ENCODE measurements at places on chromosomes 5 and 9. TPM values are rescaled to one million over a fixed set of nuclear protein-coding genes. Genes with fewer than 3 reads are reported as not detected.

GARIN3 gene
- not detected for total RNA-seq

SLC6A7 gene
- 0.15 TPM for total RNA-seq

DNA sequence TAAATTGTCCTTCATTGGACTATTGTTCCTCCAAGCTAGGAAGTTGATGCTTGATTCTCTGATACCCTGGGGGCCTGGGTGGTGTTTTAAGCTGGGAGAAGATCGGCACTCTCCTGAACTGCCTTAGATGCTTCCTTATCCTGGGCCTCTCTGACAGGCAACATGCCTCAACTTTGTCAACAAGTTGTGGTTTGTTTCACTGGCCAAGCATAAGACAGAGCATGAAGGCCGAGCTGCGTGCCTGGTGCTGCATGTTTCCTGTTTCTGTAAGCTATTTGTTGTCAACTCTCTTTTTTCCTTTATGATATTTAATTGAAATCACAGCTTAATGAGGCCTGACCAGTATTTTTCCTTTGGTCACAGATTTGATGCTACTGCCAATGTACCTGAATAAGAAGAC, 187.6 kb upstream of the TNC start:
- H3K4me1 ChIP-seq: no peaks in the 10 kb centered on the region
- H3K36me3 ChIP-seq: no peaks in the 10 kb centered on the region
- H3K27ac ChIP-seq: no peak overlapping the region
- H3K27me3 ChIP-seq: no peaks in the 10 kb centered on the region

UBE2QL1 gene
- 1.6 TPM for total RNA-seq

DNA sequence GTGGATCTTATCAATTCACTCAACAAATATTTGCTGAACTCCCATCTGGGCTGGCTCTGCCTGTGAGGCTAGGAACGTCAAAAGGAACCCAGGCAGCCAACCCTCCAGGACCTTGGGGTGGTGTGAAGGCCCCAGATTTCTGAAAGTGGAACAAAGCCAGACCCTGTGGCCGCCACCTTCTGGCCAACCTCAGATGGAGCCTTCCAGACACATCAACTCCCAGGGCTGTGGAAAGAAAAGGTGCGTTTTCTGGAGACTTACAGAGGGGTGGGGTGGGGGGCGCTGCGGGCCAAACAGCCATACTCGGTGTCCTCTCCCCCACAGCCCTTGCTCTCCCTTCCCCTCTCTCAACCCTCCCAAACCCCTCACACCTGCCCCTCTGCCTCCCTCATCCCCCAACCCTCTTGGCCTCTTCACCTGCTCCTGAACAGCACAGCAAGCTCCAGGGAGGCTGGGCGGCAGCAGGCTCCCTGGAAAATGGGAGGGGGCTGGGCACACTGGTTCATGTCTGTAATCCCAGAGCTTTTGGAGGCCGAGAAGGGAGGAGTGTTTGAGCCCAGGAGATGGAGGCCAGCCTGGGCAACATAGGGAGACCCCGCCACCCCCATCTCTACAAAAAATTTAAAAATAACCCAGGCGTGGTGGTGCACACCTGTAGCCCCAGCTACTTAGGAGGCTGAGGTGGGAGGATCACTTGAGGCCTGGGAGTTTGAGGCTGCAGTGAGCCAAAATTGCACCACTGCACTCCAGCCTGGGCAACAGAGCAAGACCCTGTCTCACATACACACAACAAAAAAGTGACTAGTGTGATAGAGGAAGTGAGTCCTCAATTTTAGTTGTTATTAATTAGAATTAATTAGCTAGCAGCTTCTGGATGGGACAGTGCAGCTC, 45.0 kb upstream of the PRRC2B start:
- no peaks in the 10 kb centered on the region for H3K36me3 ChIP-seq
- H3K27me3 ChIP-seq: no peaks in the 10 kb centered on the region
- H3K27ac ChIP-seq: no peak overlapping the region
- no peak overlapping the region for H3K4me3 ChIP-seq
- no peaks in the 10 kb centered on the region for H3K4me1 ChIP-seq

- H3K4me1 ChIP-seq: no peaks in the 10 kb centered on the region
- no peak overlapping the region for H3K27ac ChIP-seq
- no peak overlapping the region for H3K4me3 ChIP-seq
- H3K27me3 ChIP-seq: no peaks in the 10 kb centered on the region
Observed at GRCh38 chr5:172506921-172507320, 52.6 kb upstream of the SH3PXD2B start.
